Activated T-helper 1 cell treated with anti-CD3 and anti-CD28 coated beads, Interleukin-12 subunit alpha, Interleukin-12 subunit beta, Interleukin-2, Interleukin-4 antibody, amounts not matched to agents 30 ng/mL and 10 ng/mL and 1 ng/mL, durations not matched to agents 14 hours and 24 hours and 36 hours (primary cell): ENCODE measurements at places on chromosomes 3 and 15. TPM values are rescaled to one million over a fixed set of nuclear protein-coding genes. Genes with fewer than 3 reads are reported as not detected.

DNA sequence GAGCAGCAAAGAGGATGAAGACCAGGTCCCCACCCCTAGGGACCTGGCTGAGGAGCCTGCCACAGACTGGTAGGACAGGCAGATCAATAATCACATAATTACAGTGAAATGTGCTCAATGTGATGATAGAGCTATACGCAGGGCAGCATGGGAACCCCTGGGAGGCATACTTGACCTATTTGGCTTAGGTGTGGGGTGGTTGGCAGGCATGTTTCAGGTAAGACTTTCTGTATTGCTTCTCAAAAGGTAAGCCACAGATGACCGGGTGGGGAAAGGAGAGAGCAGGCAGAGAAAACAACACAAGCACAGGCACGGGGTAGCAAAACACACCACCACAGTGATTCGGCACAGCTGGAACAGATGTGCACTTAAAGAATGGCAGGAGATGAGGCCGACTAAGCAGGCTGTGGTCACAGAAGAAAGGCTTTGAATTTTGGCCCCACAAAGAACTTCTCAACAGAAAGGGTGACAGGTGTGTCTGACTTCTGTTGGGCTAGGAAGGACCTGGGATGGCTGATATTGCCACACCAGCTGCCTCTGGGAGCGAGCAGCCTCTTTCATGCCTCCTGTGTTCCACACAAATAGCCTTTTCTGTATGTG lies 64.1 kb downstream of the ABCC5 start:
- H3K4me1 ChIP-seq, result no peaks in the 10 kb centered on the region
- no peak for DNase-seq
- no peak overlapping the region for H3K27ac ChIP-seq

DNA sequence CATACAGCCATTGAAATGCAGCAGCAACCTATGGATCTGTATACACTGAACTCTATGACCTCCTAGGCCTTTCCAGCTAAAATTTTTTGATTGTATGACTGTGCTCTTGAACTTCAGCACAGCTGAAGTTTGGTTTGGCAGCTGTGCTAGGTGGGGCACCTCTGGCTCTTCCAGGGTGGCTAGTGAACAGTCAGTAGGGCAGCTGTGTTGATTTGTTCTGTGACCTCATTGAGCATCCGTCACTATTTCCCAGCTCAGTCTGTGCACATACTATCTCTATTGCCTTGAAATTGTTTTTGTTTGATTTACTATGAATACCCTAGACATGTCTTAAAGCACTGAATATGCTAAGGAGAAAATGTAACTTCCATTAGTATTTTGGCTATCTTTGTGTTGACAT lies 363.2 kb upstream of the NAALADL2 start:
- H3K4me1 ChIP-seq, result no peaks in the 10 kb centered on the region
- no peaks in the 10 kb centered on the region for H3K36me3 ChIP-seq
- no peak for DNase-seq
- H3K27ac ChIP-seq, result no peak overlapping the region

- H3K27me3 ChIP-seq, result no peaks in the 10 kb centered on the region
- no peak for DNase-seq
- H3K27ac ChIP-seq, result no peak overlapping the region
- no peak overlapping the region for H3K4me3 ChIP-seq
- no peaks in the 10 kb centered on the region for H3K36me3 ChIP-seq
Measured at GRCh38 chr15:23518104-23518503, 47.4 kb upstream of the MKRN3 start.

- no peak for DNase-seq
- H3K27ac ChIP-seq, result no peak overlapping the region
- H3K4me3 ChIP-seq, result no peak overlapping the region
- no peaks in the 10 kb centered on the region for H3K27me3 ChIP-seq
- H3K36me3 ChIP-seq, result no peaks in the 10 kb centered on the region
Measured at GRCh38 chr3:1275495-1275894, 182.7 kb downstream of the CNTN6 start.

DNA sequence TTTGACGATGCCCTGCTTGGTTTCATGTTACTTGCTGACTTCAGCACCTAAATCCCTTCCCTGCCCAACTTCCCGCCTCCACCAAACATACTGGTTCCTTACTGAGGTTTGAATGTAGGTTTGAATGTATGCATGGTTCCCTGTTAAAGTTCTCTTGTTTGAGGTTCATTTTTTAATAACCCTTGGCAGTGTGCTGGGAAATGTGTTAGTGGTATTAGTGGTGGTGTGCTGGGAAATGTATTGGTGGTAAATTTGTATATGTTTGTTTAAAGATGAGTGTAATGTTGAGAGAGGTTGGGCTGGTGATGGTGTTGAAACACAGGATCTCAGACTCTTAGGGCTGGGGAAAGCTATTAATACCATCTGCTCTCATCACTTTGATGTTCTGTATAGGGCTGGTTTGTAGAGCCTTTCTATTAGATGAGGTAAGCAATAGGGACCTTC lies 392.7 kb downstream of the PTPRG start:
- H3K4me1 ChIP-seq, result no peaks in the 10 kb centered on the region
- H3K27ac ChIP-seq, result no peak overlapping the region
- H3K27me3 ChIP-seq, result no peaks in the 10 kb centered on the region
- no peaks in the 10 kb centered on the region for H3K36me3 ChIP-seq

GRCh38 chr3:23086331-23086730 lies 116.8 kb upstream of the UBE2E2 start:
- no peak for DNase-seq
- no peaks in the 10 kb centered on the region for H3K4me1 ChIP-seq
- no peaks in the 10 kb centered on the region for H3K36me3 ChIP-seq

DNA sequence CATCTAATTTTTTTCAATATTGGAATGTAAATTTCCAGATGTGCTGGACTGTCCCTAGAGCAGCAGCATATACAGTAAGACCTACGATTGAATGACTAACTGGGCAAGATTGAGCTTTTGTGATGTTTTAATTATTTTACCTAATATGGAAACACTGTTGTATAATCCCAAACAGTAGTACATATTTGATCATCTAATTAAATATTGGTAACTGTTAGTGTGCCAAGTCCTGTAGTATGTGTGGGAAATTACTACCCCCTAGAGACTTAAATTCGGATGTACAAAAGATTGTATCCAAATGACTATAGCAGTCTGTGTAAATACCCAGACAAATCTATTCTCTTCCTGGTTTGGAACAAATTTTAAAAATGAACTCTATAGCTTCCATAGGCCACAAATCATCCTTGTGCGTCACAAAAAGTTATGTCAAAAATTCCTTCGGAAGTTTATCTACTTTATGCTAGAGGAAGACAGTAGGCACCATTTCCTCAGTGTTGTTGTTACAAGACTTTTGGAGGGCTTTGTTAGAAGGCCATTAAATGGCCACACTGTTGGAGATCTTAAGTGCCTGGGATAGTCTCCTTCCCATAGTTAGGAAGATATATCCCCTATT lies 41.6 kb downstream of the NKIRAS1 start:
- no peak overlapping the region for H3K4me3 ChIP-seq
- H3K36me3 ChIP-seq, result no peaks in the 10 kb centered on the region
- no peaks in the 10 kb centered on the region for H3K4me1 ChIP-seq

GRCh38 chr15:62439543-62440016 lies 274.5 kb upstream of the C2CD4B start:
- H3K36me3 ChIP-seq, result no peaks in the 10 kb centered on the region
- no peak overlapping the region for H3K4me3 ChIP-seq

GRCh38 chr3:187567661-187568121 lies 102.5 kb downstream of the SST start:
- H3K27ac ChIP-seq, result no peak overlapping the region
- H3K4me3 ChIP-seq, result no peak overlapping the region
- DNase-seq, result no peak
- H3K27me3 ChIP-seq, result peaks cover 22% of the 10 kb centered on the region
- H3K4me1 ChIP-seq, result no peaks in the 10 kb centered on the region

- peaks cover 57% of the 10 kb centered on the region for H3K4me1 ChIP-seq
- DNase-seq, result no peak
- H3K4me3 ChIP-seq, result no peak overlapping the region
- peaks cover 36% of the 10 kb centered on the region for H3K36me3 ChIP-seq
Measured at GRCh38 chr3:141881702-141882101, 5.3 kb downstream of the ATP1B3 start.

DNA sequence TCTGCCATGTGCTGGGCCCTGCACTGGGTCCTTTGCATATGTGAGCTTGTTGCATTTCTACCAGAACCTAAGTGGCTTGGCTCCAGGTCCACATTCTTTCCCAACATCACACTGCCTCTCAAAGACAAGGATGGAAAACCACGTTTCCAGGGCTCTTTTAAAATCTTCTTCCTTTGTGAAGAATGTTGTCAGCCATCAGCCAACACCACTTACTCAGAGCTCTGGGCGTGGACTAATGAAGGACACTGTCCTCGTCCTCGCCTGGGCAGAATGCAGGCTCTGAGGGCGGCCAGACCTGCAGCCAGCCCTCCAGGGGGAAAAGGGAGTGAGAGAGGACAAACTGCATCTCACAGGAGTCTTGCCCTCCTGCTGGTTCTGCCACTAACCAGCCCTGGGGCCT lies 49.7 kb downstream of the MAGEF1 start:
- no peak for DNase-seq
- no peaks in the 10 kb centered on the region for H3K27me3 ChIP-seq
- H3K36me3 ChIP-seq, result no peaks in the 10 kb centered on the region

Gene MEGF11
- total RNA-seq, result not detected in 2 replicates

Gene RTP1
- not detected in 2 replicates for total RNA-seq

Gene HHATL
- not detected in 2 replicates for total RNA-seq
